Endothelial cell (in vitro differentiated cells): ENCODE measurements at places on chromosomes 4 and X. TPM values are rescaled to one million over a fixed set of nuclear protein-coding genes. Genes with fewer than 3 reads are reported as not detected.

DNA sequence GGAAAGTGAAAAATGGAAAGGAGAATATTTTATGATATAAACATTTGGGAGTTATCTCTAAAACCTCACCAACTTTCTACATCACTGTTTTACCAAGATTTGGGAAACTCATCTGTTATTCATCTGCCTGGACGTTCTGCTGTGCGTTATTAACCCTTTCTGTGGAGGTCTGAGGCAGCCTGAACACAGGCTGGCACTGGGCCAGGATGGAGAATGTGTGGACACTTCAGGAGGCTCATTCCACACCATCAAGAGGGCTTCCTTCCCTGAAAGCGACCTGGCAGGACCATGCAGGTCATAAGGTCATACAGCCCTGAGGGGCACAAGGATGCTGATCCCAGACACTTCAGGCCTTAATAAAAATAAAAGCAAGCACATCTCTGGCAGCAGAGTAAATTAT lies 31.2 kb upstream of the TMEM184C start:
- peaks cover under 1% of the 10 kb centered on the region for H3K4me1 ChIP-seq
- H3K36me3 ChIP-seq = no peaks in the 10 kb centered on the region
- no peaks in the 10 kb centered on the region for H3K27me3 ChIP-seq

DNA sequence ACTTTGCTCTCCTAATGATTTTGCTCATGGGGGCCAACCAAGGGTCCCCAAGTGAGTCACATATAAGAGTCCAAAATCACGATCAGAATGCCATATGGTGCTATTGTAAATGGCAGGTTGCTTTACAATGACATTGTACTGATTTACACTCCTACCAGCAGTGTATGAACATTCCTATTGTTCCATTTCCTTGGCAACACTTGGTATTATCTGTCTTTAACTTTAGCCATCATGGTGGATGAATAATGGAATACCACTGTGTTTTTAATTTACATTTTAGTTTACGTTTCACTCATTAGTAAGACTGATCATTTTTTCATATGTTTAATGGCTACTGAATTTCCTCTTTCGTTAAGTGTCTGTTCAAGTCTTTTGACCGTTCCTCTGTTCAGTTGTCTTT lies 96.5 kb downstream of the NYX start:
- H3K27me3 ChIP-seq = no peaks in the 10 kb centered on the region
- no peak overlapping the region for H3K27ac ChIP-seq
- no peak for DNase-seq

DNA sequence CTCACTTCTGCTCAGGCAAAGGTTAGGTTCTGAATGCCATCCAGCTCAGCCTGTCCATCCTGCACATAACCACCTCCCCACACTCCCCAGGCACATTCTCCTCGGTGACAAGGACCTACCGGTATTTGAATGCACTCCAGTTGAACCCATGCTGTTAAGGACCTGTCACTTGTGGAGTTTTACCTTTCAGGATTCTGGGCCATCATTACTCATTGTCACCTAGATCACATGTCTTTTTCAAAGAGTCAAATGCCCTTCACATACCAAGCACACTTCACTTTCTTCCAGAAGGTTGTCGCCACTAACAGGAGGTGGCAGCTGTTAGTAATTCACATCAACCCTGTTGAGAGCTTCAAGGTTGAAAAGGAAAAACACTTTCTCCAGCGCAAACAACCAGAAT lies 218.3 kb downstream of the SOWAHB start:
- H3K36me3 ChIP-seq = no peaks in the 10 kb centered on the region
- H3K4me3 ChIP-seq = no peak overlapping the region
- peaks cover 7% of the 10 kb centered on the region for H3K4me1 ChIP-seq
- H3K27ac ChIP-seq = no peak overlapping the region
- DNase-seq = no peak

GRCh38 chr4:1194010-1194900 lies 21.9 kb upstream of the SPON2 start:
- no peaks in the 10 kb centered on the region for H3K36me3 ChIP-seq
- DNase-seq = peak; percentile 4
- no peak overlapping the region for H3K27ac ChIP-seq
- H3K4me1 ChIP-seq = no peaks in the 10 kb centered on the region
- no peak overlapping the region for H3K4me3 ChIP-seq

FGFBP2 gene
- not detected for total RNA-seq

LRIT3 gene
- 0.95 TPM for total RNA-seq

SHROOM3 gene
- 7.9 TPM for total RNA-seq

ANOS1 gene
- total RNA-seq = 9.6 TPM
